GOT3 (cell line): ENCODE measurements at places on chromosomes 11 and 22.

DNA sequence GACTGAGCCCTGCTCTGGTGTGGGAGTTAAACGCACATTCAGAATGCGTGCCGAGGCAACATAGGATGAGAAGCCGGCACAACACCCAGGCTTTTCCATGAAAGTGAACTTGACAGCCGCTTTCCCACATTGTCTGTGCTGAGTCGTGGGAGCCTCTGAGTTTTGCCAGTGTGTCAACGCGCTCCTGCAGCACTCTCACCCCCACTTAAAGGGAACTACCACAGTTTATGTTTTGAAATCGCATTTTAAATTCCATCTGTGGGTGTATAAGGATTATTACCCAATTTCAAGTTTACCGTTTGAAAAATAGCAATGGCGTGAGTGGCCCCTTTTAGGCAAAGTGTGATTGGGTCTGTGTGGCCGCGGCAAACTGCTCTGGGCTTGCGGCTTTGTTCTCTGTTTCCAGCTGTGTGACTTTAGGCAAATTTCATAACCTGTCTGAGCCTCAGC lies 81.5 kb downstream of the FBLN1 start:
- no peak for DNase-seq

DNA sequence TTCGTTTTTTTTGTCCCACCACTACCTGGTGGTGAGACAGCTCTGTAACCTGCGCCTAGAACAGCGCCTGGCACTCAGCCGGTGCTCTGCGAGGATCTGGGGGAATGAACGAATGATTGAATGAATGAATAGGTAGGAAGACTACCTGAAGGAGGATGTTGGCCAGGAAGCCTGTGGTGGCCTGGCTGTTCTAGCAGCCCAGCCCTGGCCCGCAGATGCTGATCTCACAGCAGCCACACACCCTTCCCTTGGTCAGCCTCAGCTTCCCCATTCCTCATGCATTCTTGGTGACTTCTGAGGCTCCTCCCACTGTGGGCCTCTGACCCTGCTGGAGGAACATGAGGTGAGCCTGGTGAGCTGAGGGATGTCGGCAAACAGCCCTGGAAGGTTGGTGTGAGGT lies 3.7 kb downstream of the TRPM5 start:
- DNase-seq: no peak

DNA sequence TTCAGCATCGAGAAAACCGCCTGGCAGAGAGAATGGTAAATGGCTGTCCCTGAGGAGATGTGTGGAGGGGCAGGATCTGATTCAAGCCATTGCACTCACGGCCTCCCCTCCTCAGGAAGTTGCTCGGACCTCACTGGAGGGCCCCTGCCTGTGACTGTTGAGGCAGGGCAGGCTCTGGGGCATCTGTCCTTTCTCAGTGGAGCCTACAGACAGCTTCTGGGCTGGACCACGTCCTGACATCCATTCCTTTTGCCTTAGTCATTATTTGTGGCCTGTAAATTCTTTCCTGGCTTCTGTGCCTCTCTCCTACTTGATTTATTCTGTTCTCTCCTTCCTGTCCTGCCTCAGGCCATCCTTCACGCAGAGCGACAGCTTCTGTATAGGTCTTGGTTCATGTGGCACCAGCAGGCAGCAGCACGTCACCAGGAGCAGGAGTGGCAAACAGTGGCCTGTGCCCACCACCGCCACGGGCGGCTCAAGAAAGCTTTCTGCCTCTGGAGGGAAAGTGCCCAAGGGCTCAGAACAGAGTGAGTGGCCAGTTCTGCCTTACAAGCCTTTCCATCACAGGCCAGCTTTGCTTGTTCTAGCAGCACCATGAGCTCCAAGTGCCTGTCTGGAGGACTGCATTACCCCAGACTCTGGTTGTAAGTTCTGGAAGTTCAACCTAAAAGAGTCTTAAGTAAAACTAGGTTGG lies 59.6 kb downstream of the PISD start:
- DNase-seq: no peak

DNA sequence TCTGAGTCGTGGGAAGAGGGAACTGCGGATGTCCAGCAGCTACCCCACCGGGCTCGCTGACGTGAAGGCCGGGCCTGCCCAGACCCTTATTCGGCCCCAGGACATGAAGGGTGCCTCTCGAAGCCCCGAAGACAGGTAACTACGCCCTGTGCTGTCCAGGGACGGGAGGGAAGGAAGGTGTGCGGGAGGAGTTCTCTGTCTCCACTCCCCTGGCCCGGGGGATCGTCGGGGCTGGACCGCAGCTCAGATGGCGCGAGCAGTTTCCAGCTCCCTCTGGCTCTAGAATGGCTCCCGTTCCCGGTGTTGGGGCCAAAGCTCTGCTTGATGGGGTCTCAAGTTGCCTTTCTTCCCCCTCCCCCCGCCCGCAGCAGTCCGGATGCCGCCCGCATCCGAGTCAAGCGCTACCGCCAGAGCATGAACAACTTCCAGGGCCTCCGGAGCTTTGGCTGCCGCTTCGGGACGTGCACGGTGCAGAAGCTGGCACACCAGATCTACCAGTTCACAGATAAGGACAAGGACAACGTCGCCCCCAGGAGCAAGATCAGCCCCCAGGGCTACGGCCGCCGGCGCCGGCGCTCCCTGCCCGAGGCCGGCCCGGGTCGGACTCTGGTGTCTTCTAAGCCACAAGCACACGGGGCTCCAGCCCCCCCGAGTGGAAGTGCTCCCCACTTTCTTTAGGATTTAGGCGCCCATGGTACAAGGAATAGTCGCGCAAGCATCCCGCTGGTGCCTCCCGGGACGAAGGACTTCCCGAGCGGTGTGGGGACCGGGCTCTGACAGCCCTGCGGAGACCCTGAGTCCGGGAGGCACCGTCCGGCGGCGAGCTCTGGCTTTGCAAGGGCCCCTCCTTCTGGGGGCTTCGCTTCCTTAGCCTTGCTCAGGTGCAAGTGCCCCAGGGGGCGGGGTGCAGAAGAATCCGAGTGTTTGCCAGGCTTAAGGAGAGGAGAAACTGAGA lies 1.4 kb downstream of the ADM start:
- DNase-seq: no peak

GRCh38 chr11:7655253-7656217 lies 17.8 kb downstream of the CYB5R2 start:
- no peak for DNase-seq

- no peak for DNase-seq
These were observed 5.7 kb downstream of the HSD17B12 start for GRCh38 chr11:43686207-43686606.

DNA sequence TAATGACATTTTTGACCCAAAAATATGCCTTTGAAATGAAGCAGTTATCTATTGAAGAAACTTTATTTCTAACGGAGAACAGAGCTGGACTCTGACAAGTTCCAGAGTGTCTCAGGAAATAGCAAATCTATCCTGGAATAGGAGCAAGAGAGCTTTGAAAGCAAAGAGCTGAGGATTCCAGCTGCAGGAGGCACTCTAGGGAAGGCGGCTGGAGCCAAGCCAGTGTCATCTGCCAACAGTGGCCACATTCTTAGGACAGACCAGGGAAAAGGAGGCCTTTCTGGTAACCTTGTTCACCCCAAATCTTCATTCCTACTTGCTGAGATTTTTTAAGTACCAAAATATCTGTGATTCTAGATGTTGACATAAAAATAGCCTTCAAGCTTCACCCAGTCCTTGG lies 493.5 kb upstream of the B3GAT1 start:
- DNase-seq: no peak

GRCh38 chr11:111194860-111195568 lies 50.5 kb upstream of the POU2AF2 start:
- DNase-seq: no peak

DNA sequence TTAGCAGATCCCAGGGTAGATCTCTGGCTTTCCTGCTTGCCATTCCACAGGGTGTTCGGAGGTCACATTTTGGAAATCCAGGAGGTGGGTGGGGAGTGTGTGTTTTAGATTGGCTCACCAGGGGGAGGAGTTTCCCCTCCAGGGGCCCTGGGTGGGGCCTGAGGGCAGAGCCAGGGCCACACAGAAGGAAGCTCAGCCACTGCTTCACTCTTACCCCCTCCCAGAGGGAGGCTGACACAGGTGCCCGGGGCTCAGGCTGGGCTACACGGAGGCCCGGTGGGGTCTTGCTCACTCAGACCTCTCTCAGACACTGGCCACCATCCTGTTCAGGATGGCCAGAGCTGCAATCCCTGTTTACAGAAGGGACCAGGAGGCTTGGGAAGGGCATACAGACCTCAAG lies 2.5 kb downstream of the WNT7B start:
- DNase-seq: no peak

GRCh38 chr22:49880281-49880680 lies 26.6 kb downstream of the ZBED4 start:
- no peak for DNase-seq
